ENCODE measurements at places on chromosomes 2 and 18.
A peak's percentile ranks its signal among the peaks of the same experiment; 100 is the strongest.

- no peak for DNase-seq
These were observed 1550.8 kb upstream of the PIK3C3 start for GRCh38 chr18:40404284-40404683.

DNA sequence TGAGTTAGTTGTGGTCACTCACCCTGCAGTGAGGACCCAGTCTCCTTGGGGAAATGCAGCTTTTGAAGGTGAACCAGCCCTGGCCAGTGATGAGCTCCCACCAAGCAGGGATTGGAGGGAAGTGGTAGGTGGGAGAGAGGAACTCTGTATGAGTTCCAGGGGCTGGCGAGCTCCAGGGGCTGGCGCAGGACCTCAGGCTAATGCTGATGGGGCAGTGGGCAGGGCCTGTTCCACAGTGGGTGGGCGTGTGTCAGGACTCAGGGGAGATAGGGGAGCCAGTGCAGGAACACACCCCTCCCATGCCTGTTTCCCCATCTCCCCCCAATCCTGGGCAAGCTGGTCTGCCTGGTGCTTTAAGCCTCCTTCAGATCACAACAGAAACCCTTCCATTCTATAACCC lies 208.4 kb downstream of the DYSF start:
- DNase-seq: no peak

DNA sequence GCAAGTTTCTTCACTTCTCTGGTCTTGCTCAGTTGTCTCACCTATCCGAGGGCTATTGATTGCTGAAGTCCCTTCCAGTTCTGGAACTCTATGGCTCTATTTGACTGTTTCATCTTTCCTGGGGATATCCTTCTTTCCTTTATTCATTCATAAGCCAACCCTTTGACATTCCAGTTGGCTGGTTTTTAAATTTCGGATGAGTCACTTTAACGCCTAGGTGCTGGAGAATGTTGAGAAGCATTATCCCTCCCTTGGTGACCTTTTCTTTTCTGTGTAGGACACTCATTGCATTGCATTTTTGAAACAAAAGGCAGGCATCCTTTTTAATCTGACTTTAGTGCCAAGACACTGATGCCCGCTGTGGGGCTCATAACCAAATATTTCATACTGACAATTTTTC lies 307.1 kb downstream of the TSN start:
- no peak for DNase-seq

GRCh38 chr2:112055730-112056625 lies 909 bp downstream of the TMEM87B start:
- DNase-seq: peak; percentile 78

GRCh38 chr2:78546843-78547242 lies 478.7 kb upstream of the REG3G start:
- no peak for DNase-seq

- DNase-seq: no peak
These were observed 141.6 kb upstream of the PID1 start for GRCh38 chr2:229412686-229413085.
